Stimulated activated CD4-positive, alpha-beta T cell treated with anti-CD3 and anti-CD28 coated beads, Interleukin-4, amount 100 ng/mL, for 1 hour (primary cell): ENCODE measurements at places on chromosomes 16 and 17.
A peak's percentile ranks its signal among the peaks of the same experiment; 100 is the strongest.

DNA sequence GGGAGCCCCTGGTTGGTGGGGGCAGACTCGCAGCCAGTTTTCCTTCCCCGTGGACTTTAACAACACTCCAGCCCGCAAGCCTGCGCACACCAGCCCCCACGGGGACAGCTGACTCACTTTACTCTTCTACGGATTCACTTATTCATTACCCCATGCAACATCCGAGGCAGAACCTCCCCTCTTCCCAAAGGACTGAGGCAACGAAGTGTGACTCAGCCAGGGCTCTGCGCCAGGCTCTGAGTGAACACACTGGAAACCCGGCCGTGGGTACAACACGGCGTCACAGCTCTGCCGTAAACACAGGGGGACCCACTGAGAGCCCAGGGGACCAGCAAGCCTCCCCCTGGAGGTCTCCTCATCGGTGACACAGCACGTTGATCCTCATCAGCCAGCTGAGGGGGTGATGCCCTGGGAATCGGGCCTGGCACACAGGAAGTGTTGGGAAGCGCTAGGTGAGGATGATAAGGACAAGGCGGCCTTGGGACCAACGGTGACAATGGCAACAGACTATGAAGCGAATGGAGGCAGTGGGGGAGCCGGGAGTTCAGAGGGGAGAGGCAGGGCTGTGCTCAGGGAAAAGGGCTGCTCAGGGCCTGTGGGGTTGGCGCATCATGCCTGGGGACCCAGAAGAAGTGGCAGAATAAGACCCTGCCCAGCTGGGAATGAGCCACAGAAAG lies 14.6 kb downstream of the COTL1 start:
- peak; percentile 59 for DNase-seq

DNA sequence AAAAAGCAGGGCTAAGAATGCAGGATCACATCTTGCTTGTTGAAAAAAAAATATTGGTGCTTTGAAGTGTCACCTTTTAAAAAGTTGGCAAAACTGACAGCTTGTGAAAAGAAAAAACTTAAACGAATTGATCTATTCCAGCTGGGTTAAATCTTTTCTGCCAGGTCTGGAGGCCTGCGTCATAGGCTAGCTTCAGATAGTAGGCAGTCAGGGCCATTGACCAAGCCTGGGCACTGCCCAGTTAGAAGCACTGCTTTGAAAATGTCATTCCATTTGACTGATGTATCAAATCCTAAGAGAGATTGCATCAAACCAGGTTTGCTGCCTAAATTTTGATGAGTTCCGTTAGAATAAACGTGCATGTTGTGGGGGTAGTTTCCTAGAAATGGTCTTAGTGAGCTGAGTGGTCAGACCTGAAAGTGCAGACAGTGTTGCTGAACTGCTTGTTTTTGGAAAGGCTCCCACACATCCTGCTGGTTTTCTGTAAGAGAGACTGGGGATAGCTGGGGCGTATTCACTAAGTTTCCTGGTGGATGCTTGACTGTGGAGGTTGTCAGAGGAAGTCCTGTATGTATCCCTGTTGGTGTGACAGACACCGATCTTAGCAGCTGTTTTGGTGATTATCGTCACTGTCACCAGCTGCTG lies 38.8 kb downstream of the NUP88 start:
- no peak for DNase-seq

GRCh38 chr16:82366462-82366861 lies 196.4 kb upstream of the MPHOSPH6 start:
- DNase-seq, result no peak

DNA sequence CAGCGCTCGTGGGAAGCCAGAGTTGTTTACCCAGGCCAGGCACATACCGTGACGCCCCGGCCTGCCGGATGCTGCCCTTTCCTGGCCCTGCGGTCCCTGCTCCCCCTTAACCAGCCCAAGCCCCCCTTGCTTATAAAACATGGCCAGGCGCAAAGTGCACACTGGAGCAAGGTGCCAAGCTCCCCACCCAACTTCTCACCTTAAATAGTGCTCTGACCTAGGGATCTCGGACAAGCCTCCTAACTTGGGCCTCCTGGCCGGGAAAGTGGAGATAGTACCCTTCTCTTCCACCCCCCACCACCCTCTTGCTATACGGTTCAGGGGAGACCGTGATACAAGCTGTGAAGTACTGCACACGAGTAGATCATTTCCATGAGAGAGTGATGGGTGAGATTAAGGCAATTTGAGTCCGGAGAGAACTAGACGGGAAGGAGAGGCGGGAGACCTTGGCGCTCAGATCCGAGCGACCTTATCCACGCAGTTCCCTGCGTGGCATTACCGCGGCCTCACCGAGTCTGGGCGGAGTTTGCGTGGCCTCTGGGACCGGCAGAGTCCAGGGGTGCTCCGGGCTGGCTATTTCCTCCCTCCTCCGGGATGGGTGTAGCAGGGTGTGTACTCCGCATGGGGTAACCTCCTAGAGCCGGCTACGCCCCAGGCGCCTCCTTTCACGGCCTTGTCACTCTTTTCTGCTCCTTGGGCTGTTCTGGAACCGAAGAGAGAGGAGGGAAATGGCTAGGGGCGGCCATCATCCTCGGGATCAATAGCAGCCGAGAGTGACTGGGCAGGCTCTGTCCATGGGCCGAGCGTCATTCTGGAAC lies 4.4 kb upstream of the LHX1 start:
- no peak for DNase-seq

- DNase-seq, result no peak
These were observed 82.5 kb downstream of the RGS9 start for GRCh38 chr17:65219707-65220106.
